ENCODE measurements at places on chromosomes 2 and 18.

- no peak for DNase-seq
These were observed 18.1 kb upstream of the SPP2 start for GRCh38 chr2:234032279-234032856.

GRCh38 chr2:205679410-205680009, 2.8 kb upstream of the NRP2 start:
- DNase-seq = no peak

- no peak for DNase-seq
These were observed 16.8 kb downstream of the ARID5A start for GRCh38 chr2:96553176-96553956.

DNA sequence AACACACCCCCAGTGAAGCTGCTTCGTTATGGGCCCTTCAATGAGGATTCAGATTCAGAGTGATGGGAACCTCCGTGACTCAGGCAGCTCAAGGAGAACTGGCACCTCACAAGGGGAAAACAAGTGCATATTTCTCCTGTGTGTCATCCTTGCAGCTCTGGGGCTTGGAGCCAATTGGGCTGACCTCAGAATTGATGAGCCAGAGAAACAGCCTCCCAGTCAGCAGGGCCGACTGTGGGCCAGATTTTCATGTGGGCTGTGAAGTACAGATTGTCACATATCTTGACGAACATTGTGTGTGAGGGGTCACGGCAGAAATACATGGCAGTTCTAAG, 189.6 kb upstream of the SP5 start:
- no peak for DNase-seq

DNA sequence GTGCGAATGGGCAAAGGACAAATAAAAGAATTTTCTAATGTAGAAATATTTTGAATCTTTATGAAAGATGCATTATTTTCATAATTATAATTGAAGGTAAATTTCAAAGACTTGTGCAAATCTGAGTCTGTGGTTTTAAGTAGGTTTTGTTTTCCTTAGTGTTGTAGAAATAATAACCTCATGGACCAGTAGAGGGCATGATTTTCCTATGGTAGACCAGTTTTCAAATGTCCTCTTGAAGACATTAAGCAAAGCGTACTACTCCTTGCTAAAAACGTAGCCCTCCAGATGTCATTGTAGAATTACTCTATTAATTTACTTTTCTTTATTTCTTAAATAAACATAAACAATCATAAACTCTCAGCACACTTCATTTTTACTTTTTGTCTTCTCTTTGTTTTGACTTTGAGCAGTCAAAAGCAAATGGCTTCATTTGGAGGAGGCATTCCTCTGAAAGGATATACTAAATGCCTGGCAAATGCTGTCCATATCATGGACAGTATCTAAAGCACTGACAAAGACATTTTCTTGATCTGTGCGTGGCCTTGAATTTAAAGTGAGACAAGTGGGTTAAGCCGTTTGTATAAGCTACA, 85.8 kb upstream of the FAM237A start:
- DNase-seq = no peak

GRCh38 chr2:121510857-121511256, 19.8 kb upstream of the RNU4ATAC start:
- no peak for DNase-seq

- DNase-seq = no peak
These were observed 23.7 kb downstream of the NCAPH start for GRCh38 chr2:96359310-96359709.

DNA sequence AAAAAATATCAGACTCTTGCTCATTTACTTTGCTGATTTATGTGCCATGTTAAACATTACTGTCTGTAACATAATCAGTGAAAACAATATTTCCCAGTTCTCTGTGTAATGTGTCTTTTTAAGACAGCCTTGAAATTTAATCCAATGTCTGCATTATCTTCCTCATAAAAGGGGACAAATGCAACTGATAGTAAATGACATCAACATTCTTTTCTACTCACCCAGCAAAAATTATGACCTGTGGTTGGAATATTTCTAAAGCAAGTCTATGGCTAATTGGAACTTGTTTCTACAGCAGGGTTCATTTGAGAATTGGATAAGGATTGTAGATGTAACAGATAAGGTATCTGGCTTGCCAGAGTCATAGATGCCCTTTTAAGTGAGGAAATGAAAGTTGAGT, 34.8 kb downstream of the C1D start:
- no peak for DNase-seq
